ENCODE measurements at places on chromosomes 6 and 20.

GRCh38 chr6:55176958-55177357 lies 2.6 kb downstream of the HCRTR2 start:
- peak; percentile 63 for DNase-seq

DNA sequence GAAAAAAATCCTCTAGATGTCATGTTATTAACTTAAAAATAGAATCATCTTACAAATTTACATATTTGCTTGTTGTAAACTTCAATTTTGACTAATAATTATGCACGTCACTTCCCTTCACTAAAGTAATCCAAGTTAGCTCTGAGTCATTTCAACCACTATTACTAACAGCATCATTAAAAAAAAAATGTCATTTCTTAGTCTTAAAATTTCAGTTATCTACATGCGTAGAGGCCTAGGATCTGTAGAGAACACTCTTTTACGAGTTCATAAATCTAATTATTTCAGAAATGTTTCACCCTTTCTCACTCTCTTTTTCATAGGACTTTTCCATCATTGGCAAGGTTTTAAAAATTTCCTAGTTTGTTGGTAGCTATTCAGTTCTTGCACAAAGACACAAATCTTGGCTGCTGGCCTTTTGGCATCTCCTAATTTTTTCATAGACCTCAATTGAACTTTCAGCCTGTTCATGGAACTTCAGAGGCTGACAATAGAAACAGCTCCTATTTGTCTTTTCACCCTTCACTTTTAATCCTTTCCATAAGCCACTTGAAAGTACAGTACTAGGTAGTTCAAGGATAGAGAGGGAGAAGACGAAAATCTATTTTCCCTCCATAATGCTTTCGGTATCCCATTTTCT lies 61.5 kb downstream of the OGFRL1 start:
- no peak for DNase-seq

DNA sequence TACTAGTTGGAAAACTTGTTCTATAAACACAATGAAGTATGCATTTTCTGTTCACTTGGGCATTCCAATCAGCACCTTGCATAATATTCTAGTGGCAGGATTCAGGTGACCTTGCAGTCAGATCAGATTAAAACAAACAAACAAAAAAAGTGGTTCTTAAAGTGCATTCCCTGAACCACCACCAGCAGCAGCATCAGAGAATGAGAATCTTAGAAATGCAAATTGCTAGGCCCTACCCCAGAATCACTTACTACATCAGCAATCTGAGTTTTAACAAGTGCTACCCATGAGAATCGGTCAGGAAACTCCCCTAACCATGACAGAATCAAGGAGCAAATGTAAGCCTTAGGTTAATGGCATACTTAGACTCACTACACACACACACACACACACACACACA lies 41.7 kb downstream of the SNAP25 start:
- no peak for DNase-seq

- DNase-seq: no peak
These were observed 46.8 kb downstream of the RANBP9 start for GRCh38 chr6:13664703-13665352.

GRCh38 chr20:52259295-52259694 lies 67.7 kb upstream of the ZFP64 start:
- DNase-seq: no peak

- peak; percentile 88 for DNase-seq
These were observed 654.5 kb upstream of the PTCHD4 start for GRCh38 chr6:48765352-48765961.

GRCh38 chr6:28860581-28860980 lies 63.2 kb downstream of the TRIM27 start:
- DNase-seq: no peak

DNA sequence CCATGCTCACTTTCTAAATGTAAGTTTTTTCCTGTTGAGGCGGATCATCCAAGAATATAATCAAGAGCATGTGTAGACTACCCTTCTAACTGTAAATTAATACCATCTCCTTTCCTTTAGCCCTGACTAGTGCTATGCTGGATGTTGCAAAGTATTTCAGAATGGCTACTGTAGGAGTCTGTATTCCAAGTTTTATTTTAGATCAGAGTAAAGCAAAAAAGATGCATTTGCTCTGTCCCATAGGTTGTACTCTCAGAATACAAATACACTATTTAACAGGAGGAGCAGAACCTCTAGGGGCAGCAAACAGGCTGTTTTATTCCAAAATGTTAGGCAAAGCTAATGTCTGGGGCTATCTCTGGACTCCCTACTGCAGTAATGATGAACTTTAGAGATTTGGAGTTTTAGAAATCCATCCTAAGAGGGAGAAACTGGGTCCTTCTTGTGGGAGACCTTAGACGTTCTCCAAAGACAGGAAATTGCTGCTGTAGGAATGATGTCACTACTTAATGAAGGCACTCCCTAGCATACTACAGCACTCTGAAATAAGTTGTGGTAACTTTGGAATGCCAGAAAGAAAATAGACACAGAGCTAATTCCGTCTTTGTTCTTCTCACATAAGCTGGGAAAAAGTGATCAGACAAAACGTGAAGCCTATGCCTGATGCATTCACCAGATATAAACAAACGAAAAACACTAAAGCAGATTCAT lies 392.4 kb upstream of the HS3ST5 start:
- peak; percentile 27 for DNase-seq

DNA sequence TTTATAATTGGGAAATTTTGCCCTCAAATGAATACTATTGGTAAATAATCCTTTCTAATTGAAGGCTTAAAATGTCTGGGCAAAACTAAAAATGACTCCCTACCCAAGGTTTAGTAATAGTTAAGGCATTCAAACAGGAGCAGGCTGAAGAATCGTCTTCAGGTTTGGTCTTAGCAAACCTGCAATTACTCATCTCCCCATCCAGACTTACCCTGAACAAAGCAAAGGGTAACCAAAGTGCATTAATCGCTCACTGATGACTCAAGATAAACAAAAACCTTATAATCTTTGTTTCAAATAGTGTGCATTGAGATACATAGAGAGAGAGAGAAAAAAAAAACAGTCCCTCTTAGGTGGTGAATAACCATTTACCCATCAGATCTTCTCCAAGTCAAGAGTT lies 225.5 kb downstream of the BMP2 start:
- DNase-seq: no peak

DNA sequence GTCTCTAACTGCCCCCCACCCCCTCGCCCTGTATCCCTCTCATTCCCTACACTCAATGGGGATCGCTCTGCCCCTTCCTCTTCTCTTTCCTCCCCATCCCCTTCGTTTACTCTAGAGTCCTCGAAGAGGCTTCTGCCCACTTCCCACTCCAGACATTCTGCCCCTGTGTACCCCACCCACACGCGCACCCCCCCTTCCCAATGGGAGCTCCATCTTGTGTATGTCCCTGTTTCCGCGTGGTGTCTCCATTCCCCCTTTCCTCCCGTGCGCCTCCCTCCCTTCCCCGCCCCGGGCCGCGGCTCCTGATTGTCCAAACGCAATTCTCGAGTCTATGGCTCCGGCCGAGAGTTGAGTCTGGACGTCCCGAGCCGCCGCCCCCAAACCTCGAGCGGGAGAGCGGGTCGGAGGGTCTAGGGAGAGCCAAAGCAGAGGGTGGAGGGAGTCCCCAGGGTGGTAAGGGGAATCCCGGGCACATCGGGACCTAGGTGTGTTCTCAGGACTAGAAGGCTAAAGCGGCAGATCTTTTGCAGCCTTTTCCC lies 679 bp upstream of the RING1 start:
- DNase-seq: peak; percentile 80

GRCh38 chr6:87909849-87910248 lies 137.8 kb upstream of the SPACA1 start:
- DNase-seq: no peak

DNA sequence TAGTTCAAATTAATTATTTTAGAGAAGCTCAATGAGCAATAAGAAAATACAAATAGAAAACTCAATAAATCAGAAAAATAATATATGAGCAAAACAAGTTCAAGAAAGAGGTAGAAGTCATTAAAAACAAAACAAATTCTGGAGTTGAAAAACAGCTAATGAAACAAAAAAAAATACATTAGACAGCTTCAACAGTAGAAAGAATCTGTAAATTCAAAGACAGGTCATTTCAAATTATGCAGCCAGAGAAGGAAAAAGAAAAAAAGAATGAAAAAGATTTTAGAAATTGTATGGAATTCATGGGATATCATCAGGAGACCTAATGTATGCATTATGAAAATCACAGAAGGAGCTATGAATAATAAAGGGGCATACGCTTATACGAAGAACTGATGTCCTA lies 795.3 kb upstream of the ADGRB3 start:
- DNase-seq: no peak

DNA sequence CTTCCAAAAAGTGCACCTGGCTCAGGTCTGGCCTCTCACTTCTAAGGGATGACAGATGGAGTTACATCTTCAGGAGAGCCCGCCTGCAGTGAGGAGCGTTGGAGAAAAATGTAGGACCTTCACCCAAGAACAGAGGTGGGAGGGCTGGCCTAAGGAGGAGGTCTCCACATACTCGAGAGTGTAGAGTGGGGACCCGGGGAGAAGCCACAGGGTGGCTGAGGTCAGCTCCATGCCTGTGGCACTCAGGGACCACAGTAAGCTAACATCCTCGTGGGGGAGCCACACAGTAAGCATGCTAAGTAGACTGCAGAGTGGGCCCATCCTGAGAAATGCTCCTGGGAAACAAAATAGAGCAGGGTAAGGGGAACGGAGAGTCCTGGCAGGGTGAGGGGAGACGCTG lies 24.0 kb downstream of the AAR2 start:
- DNase-seq: no peak

DNA sequence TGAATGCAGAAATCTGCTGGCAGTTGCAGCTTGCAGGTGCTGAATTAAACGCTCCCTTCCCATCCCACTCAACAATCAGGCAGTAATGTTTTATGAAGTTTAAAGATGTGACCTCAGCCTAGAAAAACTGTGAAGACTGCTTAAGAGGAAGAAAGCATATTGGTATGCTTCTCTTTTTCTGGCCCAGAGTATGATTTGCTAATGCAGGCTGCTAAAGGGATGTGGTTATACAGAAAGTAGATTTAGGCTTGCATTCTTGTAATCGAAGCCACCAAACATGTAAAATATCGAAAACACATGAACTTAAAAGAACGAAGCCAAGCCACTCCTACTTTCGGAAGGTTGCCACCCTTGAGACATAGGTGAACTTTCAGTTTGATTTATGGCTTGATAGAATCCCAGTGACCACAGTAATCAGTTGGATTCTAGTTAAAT lies 40.7 kb downstream of the MAP3K5 start:
- no peak for DNase-seq

DNA sequence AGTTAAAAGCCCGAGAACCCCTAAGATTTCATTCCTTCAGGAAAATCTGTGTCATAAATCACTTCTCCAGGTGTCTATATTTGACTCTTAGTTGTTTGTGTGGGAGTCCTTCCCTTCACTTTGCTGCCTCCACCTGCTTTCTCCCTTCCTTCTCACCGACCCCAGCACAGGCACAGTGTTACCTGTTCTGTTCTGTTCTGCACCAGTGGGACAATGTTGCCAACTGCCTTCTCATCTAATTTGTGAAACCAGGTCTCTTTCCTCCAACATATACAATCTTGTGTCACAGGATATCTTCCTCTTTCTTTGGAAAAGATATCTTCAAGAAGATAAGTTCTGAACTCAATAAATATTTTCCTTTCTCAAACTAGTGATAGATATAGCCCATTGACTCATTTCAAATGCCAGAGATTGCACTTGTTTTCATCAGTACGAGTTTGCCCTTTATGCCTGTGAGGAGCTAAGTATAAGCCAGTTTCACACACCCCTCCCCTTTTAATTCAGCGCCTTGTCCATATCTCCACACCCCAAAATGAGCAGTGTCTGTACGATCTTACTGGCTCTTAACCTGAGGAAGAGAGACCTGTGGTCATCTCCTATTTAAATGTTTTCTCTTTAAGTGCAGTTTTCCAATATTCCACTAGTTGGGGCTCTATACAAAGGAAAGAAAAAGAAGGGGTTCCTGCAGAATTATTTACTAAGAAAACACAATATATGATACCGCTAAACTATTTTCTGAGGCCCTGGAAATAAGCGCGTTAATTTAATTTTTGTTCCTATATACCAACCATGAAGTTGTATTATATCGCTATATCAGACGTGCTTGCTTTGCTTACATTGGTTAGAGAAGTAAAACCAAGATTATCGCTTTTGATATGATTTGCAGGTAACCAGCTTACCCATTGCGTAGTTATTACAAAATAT lies 81.6 kb upstream of the PREP start:
- peak; percentile 88 for DNase-seq

GRCh38 chr6:3999800-4000661 lies 78.9 kb downstream of the FAM217A start:
- no peak for DNase-seq

DNA sequence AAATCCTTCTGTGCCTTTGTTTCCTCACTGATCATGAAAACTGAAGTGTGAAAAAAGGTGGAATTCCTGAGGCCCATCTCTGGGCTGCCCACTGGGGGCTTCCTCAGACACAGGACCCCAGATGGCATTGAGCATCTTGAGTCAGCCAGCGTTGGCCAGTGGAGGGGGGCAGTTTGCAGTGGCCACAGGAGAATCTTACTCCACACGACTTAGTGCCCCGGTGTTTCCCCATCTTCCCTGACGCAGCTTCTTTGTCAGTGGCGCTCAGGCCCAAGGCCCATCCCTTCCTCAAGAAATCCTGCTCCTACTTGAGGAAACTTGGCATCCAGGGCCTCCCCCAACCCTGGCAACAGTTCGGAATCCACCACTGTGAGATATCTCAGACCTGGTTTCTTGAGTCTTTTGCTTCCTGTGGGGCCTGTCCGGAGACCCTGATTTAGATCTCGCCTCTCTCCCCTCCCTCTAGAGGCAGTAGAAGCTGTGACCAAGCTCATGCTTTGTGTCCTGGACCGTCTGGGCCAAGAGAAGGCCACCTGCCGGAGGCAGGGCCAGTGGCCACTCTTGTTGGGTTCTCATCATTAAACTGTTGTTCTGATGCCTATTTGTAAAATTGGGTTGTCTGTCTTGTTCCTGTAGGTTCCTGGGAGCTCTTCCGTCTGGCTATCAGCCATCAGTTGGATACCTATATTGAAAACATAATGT lies 20.2 kb upstream of the DLGAP4 start:
- DNase-seq: no peak

- no peak for DNase-seq
These were observed 1.6 kb upstream of the TUBB1 start for GRCh38 chr20:59017493-59018231.

DNA sequence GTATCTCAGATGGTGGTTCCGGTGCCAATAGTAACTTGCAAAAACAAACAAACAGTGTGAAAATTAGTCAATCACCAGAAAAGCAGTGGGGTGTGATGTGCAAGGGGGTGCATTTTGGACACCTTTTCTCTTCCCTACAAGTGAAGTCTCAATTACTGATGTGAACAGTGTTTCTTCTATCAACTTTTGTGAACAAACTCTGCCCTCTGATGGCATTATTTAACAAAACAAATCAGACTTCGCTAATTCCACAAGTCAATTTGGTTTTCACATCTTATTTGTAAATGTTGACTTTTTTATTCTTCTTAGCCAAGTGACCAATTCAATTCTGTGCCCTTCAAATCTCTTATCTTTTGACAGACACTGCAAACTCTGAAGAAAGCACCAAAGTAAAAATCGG lies 212.2 kb downstream of the UST start:
- DNase-seq: no peak

GRCh38 chr6:158417760-158418098 lies 105.5 kb downstream of the TULP4 start:
- DNase-seq: no peak

Measured in eye (tissue), 1 donor.